Inflammatory macrophage (primary cell): ENCODE measurements at places on chromosomes 3 and 15.

GRCh38 chr15:44231842-44232241, 36.8 kb upstream of the FRMD5 start:
- no peak for DNase-seq

DNA sequence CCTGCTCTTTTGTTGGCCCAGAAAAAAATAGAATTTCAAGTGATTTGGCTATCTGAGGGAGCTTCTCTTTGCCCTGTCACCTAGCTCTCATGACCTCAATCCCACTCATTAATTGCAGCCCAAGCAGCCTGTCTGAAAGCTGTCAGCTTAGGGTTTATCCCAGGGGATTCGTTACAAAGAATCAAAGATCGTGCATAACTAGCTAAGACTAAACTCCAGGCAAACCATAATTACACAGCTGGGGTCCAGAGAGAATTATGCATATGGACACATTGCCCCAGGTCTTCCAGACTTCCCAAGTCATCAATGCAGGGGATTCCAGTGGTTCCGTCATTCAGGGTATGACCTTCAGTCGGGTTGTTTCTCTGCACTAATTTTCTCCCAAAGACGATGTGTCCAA, 91.6 kb upstream of the CBLB start:
- no peak for DNase-seq

DNA sequence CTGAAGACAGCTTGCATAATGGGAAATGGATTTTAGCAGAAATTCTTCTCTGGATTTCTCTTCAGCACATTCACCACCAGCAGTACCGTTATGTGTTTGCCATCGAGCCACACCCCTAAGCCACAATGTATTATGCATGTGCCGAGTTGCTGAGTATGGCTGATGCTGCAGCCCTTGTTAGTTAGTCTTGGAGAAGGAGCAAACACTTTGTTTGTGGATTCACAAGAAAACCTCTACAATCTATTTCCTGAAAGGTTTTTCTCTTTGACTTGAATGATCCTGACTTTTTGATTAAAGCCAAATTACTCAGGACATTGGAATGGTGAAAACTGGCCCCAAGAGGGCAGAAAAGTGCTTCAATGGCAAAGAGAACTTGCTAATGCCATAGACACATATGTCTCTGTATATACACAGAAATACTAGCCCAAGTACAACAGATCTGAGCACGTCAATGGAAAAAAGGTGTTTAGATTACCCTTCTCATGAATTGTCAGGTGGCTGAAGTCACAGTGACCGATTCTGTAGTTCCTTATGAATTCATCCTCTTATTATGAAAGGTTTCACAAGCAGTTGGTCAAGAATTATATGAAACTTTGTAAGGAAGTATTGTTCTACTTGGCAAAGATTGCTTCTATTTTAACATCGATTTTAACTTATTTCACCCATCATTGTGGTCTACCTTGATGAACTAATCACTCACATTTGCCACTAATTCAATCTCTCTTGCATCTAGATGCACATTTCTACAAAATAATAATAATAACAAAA, 103.0 kb downstream of the P3H2 start:
- DNase-seq = peak; percentile 15

DNA sequence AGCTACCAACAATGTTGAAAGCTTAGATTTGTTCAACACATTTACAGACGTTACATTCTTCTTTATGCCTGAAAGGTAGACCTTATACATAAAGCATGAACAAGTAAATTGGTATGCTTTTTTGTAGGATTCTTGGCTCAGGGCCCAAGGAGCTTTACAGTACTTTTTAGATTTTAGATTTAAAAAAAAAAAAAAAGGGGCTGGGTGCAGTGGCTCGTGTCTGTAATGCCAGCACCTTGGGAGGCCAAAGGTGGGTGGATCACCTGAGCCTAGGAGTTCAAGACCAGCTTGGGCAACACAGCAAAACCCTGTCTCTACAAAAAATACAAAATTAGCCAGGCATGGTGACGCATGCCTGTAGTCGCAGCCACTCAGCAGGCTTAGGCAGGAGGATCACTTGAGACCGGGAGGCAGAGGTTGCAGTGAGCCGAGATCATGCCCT, 39.7 kb downstream of the MEF2A start:
- DNase-seq = no peak

- DNase-seq = no peak
These were observed 436.4 kb downstream of the NAALADL2 start for GRCh38 chr3:175295248-175296130.

GRCh38 chr3:24506966-24507775, 12.5 kb upstream of the THRB start:
- DNase-seq = peak; percentile 59

DNA sequence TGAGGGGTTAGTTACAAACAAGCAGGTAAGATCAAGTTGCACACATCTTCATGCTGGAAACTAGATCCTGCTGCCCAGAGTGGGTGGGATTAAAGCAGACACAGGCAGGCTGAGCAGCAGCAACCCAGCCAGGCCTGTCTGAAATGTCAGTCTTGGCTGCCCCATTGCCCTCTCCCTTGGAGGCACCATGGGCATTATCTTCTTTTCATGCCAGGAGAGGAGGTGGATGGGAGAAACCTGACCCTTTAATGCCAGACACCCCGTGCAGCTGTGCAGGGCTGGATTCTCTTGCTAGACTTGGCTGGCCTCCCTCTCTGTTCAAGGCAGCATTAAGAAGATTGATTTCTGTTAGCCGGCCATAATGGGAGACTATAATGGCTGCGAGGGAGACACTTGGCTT, 23.0 kb upstream of the EPHB1 start:
- no peak for DNase-seq

DNA sequence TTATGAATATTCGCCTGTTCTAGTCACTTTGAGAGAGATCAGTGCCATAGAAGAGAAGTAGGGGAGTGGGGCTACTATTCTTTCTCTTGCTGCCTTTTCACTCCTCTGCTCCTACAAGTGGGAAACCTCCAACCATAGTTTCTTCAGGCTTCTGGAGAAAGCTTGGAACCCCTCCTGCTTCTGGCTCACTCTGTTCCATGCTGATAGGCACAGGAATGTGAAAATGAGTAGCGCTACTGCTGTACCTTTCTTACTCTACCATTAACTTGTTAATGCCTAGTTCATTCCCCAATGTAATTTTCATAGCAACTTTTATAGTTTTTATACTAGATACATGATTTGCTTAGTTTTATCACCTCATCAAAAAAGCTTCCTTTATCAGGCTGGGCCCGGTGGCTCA, 26.7 kb upstream of the JMJD7 start:
- DNase-seq = no peak

- peak; percentile 4 for DNase-seq
These were observed 13.7 kb upstream of the ULK4 start for GRCh38 chr3:41975416-41976103.

DNA sequence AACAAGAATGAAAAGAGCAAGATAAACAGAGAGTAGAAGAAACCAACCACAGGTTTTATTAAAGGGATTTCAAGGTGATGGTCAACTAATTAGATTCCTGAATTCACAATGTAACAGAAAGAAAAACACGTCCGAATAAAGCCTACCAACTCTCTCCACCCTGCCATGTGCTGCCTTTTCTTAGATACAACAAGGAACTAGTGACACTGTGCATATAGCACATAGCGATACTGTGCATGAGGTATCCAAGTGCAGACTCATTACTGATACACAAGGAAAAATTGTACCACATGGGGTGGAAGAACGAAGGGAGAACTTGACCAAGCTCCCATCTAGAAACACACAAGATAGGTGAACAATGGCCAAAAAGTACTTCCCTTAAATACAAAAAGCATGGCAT, 154.6 kb downstream of the MAGI1 start:
- no peak for DNase-seq

DNA sequence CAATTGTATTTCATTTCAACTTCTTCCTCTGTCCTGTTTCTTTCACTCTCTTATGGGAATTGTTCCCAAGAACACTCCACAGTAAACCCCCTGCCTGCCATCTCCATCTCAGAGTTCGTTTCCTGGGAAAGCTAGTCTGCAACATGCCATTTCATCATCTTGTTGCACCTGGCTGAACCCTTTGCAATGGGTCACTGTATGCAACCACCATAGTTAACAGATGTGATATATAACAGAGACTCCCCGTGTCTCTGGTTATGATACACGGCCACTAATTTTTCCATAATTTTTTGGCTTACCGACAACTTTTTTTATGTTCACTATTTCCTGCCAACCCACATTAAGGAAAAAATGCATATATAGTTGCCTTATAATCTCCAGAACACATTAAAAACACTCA, 95.5 kb downstream of the CHST2 start:
- no peak for DNase-seq

GRCh38 chr15:92346063-92346462, 47.6 kb upstream of the ST8SIA2 start:
- no peak for DNase-seq

GRCh38 chr15:89070197-89071124, 17.8 kb upstream of the ABHD2 start:
- DNase-seq = peak; percentile 92

GRCh38 chr15:40806672-40807027, 239 bp upstream of the ZFYVE19 start:
- no peak for DNase-seq

DNA sequence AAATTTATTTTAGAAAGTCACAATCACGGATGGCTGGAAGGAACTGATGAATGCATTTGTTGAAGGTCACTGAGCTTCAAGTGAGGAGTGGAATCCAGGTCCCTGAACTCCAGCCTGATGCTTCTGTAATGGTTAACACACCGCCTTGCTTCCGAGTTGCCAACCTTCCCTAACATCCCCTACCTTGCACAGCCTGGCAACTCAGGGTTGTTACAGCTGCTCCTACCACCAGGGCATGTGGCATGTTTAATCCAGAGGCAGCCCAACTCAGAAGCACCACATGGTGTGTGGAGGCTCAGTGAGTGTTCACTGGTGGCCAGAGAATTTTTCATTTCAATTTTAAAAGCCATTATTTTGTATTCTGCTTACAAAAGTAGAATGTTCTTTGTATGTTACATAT, 4.9 kb downstream of the TM2D3 start:
- no peak for DNase-seq

GRCh38 chr3:106341087-106341486, 472.3 kb upstream of the CBLB start:
- DNase-seq = no peak

- DNase-seq = no peak
These were observed 1.8 kb downstream of the SPTSSB start for GRCh38 chr3:161369531-161369930.

DNA sequence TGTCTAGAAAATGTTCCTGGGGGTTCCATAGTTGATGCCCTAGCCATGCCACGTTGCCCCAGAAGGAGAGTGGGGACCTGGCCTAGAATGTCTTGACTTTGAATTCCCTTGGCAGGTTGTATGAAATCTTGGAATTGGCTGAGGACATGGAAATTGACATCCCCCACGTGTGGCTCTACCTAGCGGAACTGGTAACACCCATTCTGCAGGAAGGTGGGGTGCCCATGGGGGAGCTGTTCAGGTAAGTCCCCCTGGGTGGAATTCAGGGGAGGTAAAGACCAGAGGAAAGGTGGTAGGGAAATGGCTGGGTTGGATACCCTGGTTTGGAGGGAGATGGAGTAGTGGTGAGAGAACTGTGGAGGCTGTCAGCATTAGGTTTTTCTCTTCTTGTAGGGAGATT, 8.9 kb upstream of the FAM131A start:
- DNase-seq = no peak

GRCh38 chr3:64086479-64087252, 63.4 kb upstream of the PSMD6 start:
- no peak for DNase-seq

GRCh38 chr3:114718898-114719210, 425.0 kb downstream of the TIGIT start:
- DNase-seq = no peak

- DNase-seq = no peak
These were observed 191.3 kb downstream of the UBE3A start for GRCh38 chr15:25247407-25248038.

DNA sequence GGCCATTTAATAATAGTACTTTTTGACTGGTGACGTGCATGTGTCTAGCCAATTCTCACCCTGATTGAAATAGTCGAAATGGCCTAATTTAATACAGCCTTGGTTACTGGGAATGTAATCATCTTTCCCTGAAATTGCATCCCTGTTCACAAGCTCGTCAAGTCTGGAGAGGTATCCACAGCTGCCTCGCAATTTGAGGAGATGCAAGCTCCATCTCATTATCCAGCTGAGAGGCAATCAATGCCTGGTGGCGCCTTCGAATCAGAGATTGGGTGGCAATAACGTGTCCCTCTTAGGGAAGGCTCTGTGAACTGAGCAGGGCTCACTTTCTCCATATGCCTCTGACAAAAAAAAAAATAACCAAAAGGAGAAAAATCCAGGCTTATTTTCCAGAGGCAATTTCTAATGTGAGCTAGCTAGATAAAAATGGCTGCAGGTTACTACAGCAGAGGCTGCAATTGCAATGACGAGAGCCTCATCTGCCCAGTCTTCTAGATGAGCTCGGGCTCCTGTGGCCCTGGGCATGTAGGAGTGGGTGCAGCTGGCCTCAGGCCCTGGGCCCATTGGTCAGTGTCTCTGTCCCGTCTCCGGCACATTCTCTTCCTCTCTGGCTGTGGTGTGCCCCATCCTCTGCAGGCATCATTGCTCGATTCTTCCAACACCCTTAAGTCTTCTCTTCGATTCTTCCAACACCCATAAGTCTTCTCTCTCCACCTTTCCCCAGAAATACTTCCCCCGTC, 487.5 kb downstream of the GABRG3 start:
- no peak for DNase-seq

GRCh38 chr3:47247131-47248064, 35.2 kb downstream of the KIF9 start:
- no peak for DNase-seq

GRCh38 chr3:194136519-194137007, 615 bp downstream of the HES1 start:
- no peak for DNase-seq

DNA sequence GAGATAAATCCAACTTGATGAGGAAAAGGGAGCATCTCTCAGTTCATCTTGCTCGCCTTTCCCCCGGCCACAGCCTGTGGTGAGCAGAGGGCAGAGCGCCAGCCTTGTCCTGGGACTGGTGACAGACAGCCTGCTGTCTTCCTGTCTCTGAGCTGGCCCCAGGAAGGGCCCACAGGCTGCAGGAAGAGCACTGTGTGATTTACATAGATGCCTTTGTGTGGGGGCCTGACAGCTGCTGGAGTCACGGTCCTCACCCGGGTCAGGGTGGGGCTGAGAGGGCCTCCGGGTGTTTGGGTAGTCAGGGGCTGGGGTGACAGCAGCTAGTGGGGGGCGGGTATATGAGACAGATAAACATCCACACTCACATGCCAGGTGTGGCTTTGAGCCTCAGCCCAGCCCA, 29.3 kb downstream of the PLA2G4D start:
- no peak for DNase-seq

DNA sequence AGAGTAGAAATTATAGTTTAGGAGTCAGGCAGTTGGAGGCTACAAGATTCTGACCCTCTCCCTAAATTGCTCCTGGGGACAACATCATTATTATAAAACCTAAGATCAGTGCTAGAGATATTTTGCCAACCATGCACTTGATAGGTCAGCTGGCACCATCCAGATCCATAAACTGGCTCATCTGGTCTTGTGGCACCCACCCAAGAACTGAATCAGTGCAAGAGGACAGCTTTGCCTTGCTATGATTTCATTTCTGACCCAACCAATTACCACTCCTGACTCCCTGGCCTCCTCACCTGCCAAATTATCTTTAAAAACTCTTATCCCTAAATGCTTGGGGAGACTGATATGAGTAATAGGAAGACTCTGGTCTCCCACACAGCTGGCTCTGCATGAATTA, 461.1 kb upstream of the TGFBR2 start:
- no peak for DNase-seq

GRCh38 chr3:89474333-89475130, 367.1 kb downstream of the EPHA3 start:
- no peak for DNase-seq
